Stimulated activated CD8-positive, alpha-beta memory T cell treated with anti-CD3 and anti-CD28 coated beads, Interleukin-7, amount 100 ng/mL, for 48 hours (primary cell): ENCODE measurements at places on chromosomes 11 and 22.

- no peak for DNase-seq
These were observed 9.3 kb downstream of the RPL3 start for GRCh38 chr22:39309881-39310714.

DNA sequence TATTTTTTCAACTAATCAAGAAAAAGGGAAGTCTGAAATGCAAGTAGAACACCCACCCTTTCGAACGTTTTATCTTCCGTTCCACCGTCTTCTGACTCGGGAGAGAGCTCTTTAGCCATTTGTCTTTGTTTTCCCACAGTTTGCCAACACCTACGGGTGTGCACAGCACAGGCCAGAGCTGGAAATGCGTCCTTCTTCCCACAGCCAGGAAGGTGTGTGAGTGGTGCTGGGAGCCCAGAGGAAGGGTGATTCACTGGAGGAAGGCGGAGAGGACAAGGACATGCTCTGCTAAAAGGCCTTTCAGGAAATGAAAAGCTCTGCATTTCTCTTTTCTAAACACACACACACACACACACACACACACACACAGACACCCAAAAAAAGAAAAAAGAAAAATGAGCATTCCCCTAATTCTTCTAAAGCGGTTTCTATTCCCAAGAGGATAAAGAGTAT lies 18.5 kb downstream of the ENDOD1 start:
- DNase-seq, result no peak

DNA sequence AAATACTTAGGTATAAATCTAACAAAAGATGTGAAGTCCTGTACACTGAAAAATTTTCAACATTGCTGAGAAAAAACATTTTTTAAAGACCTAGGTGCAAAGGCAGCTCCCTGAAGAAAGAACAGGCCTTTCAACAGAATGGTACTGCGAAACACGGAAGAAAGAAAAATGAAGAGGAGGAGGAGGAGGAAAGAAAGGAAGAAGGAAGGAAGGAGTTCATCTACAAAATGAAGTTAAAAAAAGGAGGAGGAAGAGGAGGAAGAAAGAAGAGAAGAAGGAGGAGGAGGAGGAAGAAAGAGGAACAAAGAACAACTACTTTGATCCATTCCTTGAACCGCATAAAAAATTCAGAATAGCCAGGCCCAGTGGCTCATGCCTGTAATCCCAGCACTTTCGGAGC lies 29.5 kb downstream of the DGCR2 start:
- no peak for DNase-seq

DNA sequence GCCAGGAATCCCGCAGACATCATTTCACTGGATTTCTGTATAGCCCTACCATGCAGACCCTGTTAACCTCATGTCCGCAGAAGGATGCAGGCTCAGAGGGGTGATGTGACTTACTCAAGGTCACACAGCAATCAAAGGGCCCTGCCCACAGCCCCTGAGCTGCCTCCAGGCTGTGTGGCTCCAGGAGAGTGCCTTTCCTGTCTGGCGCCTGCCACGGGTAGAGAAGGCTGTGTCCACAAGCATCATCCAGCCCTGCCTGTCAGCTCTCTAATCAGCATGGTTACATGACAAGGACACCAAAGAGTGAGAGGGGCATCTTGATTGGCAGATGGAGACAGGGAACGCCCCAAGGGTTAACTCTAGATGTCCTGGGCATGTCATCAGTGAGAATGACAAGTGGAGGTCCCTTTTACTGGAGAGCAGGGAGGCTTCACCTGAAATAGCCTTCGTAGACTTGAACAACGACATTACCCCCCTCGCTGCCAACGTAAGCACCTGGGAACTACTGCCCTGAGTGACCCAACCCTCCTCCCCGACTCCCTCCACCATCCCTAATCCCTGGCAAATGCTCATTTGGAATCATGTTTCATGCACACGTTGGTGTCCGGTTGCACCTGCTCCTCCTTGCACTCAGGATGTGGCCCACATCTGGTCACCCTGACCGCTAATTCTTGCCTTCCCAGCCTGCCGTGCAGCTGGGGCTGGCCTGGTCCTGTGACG lies 6.9 kb downstream of the FGF19 start:
- DNase-seq, result no peak

DNA sequence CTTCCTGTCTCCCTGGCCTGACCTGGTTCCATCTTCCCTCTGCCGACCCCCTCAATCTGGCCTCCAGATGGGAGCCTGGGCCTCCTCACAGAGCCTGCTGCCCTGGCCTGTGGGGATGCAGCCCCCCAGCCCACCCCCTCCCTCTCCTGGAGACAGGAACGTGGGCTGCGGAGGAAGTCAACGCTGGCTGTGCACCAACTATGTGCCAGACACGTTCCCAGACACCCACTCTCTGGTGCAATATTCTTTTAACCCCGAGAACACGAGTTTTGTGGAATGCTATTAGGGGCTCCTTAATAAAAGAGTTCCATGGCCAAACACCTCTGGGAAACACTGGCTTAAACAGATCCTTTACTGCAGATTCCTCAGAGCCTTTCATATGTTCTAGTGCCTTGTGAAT lies 15.9 kb downstream of the WNT11 start:
- no peak for DNase-seq
